ENCODE measurements at places on chromosomes 16 and 17.

DNA sequence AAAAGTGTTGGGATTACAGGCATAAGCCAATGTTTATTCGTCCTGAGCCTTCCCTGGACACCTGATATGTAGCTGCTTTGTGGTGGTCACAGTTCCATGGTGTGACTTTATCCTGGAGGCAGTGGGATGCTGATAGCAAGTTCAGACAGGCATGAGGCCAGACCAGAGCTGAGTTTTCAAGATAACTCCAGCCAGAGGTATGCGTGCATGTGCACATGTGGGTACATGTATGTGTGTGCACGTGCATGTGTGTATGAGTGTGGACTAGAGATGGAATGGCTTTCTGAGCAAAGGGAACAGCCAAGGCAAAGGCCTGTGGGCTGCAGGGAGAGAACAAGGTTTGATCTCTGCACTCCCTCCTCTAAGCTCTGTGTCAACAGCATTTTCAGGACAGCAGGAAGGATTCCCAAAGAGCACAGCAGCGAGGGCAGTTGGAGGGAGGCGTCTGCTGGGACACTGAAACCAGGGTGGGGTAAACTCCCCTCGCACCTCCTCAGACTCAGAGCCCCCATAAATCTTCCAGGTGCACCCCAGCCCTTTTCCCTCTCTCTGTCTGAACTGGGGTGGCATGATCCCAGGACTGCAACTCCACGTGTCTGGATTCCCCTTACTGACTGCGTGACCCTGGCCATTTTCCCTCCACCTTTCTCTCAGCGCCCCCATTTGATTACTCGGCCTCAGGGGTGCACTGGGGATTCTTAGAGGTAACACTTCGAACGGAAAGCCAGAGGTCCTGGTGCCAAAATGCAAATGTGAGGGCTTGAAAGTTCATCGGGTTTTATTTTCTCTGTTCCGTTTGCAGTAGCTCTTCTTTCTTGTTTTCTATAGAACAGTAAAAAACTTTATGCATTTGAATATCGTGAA, 15.3 kb downstream of the NLRC5 start:
- no peak for DNase-seq

GRCh38 chr17:37430051-37430627, 23.5 kb downstream of the TADA2A start:
- peak; percentile 30 for DNase-seq

- no peak for DNase-seq
These were observed 18.7 kb upstream of the MEOX1 start for GRCh38 chr17:43680461-43680860.

DNA sequence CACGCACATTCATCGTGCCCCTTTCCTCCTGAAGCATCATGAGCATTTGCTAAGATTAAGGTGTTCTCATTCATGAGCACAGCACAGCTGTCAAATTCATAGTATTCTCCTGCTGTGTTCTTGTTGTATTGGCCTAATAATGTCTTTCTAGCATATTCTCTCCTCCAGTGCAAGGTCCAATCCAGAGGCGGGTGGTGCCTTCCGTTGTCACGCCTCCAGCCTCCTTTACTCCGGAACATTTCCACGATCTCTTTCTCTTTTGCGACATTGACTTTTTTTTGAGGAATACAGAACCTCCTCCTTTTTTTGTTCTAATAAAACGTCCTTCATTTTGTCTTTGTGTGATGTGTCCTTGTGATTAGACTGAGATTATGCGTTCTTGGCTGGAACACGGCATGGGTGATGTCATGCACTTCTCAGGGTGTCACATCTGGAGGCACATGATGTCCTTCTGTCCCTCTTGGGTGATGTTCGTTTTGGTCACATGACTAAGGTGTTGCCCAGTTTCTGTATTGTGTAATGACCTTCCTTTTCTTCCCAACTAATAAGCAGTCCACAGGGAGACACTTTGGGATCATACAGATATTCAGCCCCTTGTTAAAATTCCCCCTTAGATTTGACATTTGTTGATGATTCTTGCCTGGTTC, 66.3 kb downstream of the CLEC16A start:
- no peak for DNase-seq

DNA sequence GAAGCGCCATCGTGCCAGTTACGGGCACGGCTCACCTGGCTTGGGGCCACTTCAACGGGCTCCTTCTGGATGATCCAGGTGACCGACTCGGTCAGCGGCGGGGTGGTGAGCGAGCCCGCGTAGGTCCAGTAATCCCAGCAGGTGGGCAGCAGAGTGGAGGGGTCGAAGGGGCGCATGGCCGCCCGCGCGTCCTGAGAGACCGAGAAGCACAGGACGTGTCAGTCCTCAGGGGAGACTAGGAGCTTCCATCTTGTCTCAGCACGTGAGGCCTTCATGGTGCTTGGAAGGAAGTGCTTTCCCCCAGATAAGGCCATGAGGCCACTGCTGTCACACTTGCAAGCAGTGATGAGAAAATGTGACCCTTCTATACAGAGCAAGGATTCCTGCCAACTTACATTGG, 22.5 kb upstream of the SLC7A5 start:
- DNase-seq: no peak

DNA sequence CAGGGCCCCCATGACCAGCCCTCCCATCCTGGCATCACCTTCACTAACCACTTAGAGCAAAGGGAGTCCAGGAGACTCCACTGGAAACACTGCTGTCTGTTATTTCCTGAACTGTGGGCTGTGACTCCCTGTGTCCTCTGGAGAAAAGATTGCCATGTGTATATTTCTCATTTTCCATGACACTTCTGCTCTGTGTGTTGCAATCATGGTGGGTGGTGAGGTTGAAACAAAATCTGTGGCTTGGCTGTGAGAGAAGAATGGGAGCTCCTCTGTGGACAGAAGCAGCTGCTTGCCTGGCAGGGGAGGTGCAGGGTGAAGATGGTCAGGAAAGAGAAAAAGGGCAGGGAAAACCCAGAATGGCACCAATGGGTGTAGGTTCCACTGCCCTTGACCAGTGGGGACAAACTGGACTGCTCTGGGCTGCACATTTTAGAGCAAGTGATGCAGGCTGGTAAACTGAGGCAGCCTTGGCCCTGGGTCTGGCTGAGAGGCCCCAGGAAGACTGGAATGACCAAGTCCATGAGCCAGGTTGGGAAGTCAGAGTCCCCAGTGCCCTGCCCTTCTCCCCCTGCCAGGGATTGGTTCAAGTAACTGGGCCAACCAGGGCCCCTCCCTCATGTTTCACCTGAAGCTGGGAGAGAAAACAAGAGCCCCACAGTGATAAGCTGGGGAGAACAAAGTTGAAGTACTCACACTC, 314.3 kb downstream of the C16orf95 start:
- DNase-seq: no peak

DNA sequence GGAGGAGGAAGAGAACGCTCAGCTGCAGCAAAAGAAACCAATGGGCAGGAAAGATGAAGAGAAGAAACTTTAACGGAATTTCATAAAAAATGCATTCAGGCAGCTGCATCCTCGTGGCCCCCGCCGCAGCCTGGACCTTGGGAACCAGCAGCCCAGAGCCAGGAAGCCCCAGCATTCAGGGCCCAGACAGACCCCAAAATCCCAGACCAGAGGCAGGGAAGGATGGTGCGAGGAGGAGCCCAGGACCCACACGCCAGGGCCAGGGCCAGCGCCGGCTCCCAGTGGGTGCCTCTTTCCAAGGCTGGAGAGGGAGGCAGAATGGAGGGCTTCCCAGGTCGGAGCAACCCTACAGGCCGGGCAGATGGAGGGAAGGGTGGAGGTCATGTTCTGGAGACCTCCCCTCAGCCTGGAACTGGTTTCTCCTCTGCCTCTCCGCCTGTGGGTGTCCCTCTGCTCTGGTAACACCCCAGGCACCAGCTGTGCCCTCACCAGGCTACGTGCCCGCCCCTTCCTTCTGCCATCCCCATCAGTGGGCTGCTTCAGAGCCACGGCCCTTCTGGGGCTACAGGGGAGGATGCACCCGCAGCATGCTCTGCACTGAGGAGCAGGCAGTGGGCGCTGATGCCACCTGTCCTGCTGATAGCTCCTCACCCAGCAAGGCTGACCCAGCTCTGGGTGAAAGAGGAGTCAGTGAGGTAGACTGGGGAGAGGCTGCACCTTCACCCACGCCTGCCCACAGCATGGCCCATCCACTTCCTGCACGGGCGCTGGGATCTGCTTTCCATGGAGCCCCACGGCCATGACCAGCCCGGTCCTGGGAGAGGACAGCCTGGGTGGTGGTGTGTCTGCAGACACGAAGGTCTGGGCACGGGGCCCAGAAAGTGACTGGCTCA, 1.2 kb upstream of the MIF4GD start:
- peak; percentile 39 for DNase-seq

DNA sequence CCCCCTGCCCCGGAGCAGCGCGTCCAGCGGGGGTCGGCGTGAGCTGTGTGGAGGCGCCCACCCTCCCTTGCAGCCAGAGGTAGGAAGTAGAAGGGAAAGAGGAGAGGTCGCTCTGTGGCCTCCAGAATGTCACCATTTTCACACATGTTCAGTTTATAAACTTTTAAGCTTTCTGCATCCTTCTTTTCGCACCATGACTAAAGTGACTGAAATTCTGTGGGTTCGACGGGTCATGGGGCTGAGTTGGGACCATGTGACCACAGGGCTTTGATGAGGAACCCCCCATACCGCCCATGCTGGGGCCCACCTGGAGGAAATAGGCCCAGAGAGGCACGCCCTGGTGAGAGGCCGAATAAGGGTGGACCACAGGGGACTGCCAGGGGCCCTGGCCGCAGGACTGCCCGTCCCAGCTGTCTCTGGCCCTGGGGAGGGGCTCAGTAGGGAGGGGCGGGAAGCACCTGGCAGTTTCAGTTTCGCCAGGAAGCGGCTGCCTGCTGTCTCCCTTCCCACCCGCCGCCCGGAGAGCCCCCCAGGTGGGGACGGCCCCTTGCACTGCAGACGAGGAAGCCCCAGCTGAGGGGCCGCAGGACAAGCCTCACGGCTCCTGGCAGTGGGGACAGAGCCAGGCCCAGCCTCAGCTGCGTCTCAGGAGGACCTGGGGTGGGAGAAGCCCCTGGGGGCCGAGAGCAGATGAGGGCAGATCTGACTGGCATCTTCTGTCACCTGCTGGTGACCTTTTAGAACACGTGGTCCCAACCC, 9.0 kb downstream of the CBFA2T3 start:
- peak; percentile 94 for DNase-seq

GRCh38 chr17:72318131-72318530, 197.3 kb downstream of the SOX9 start:
- DNase-seq: no peak

GRCh38 chr16:4142268-4142667, 26.0 kb upstream of the ADCY9 start:
- DNase-seq: peak; percentile 39

DNA sequence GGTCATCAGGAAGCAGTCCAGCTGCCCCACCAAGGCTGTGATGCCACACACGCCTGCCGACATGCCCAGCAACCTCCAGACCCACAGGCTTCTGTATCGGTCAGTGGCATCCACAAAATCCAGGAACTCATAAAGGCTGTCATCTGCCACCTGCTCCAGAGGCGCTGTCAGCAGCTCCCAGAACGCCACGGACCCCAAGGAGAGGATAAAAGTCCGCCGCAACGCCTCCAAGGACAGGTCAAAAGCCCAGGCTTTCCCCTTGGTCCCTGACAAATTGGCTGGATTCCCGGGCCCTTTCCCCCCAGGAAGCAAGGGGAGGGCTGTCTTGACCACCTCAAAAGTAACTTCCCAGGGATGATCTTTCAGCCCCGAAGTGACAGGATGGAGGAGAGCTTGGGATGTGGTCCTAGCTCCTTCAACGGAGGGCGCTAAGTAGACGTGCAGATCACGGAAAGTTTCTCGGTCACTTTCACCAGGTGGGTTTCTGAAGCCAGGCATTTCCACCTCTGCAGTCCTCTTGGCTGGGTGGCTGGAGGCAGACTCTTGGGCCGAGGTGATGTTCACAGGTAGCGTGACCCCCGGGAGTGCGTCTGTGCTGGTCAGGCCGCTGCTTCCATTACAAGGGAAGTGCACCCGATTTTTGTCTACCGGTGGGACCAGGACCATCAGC, 854 bp downstream of the MFSD6L start:
- no peak for DNase-seq

DNA sequence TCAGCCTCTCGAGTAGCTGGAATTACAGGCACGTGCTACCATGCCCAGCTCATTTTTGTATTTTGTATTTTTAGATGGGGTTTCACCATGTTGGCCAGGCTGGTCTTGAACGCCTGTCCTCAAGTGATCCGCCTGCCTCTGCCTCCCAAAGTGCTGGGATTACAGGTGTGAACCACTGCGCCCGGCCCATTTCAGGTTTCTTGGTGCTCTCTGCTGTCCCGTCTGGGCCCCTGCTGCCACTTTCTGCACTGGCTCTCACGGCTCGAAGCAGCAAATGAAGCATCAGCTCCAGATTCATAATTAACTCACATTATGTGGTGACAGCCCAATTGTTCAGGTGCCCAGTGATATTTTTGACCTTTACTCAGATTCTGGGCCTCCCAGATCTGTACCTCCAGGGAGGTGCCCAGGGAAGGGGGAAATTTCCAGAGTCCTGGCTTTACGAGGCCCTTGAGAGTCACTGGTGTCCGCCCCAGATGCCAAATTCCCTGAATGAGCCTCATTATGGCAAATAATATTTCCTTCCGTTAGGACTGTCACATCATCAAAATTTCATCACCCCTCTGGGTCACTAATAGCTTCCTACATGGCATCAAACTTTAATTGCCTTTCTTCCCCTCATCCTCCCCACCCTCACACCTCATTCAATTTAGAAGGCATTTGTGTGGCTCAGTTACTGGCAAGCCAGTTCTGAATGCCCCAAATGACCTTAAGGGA, 9.0 kb downstream of the SDK2 start:
- no peak for DNase-seq

GRCh38 chr16:67235816-67236562, 9.1 kb downstream of the TMEM208 start:
- DNase-seq: no peak

GRCh38 chr17:72439893-72440502, 319.2 kb downstream of the SOX9 start:
- no peak for DNase-seq

- DNase-seq: no peak
These were observed 26.2 kb downstream of the ANKRD40 start for GRCh38 chr17:50681263-50682200.

DNA sequence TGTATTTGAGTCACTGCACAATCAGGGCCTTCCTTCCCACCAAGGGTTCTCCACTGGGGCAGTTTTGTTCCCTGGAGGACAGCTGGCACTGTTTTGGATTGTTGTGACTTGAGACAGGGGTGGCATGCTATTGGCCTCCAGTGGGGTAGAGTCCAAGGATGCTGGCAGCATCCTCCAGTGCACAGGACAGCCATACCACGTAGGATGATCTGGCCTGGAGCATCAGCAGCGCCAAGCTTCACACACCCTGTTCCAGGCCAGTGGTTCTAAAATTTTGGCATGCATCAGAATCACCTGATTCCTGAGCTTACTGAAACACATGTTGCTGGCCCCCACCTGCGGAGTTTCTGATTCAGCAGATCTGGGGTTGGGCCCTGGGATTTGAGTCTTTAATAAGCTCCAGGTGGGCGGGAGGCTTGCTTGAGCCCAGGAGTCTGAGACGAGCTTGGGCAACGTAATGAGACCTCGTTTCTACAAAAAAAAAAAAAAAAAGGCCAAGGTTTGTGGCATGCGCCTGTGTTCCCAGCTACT, 83.2 kb downstream of the MGAT5B start:
- DNase-seq: no peak

GRCh38 chr16:8505327-8505991, 84.9 kb downstream of the TMEM114 start:
- no peak for DNase-seq

GRCh38 chr17:29929006-29929532, 959 bp downstream of the SSH2 start:
- peak; percentile 11 for DNase-seq

- DNase-seq: no peak
These were observed 989 bp upstream of the GALK1 start for GRCh38 chr17:75765981-75766380.

GRCh38 chr16:67893743-67894399, 817 bp downstream of the PSKH1 start:
- DNase-seq: no peak

- DNase-seq: no peak
These were observed 11.5 kb downstream of the CDH13 start for GRCh38 chr16:82638095-82638798.

Measured in GM06990 (cell line).